ENCODE measurements at places on chromosomes 5 and 9.

- DNase-seq = no peak
These were observed 266.4 kb upstream of the FBXL7 start for GRCh38 chr5:15233566-15233965.

- no peak for DNase-seq
These were observed 24.2 kb downstream of the KCNMB1 start for GRCh38 chr5:170365011-170365410.

DNA sequence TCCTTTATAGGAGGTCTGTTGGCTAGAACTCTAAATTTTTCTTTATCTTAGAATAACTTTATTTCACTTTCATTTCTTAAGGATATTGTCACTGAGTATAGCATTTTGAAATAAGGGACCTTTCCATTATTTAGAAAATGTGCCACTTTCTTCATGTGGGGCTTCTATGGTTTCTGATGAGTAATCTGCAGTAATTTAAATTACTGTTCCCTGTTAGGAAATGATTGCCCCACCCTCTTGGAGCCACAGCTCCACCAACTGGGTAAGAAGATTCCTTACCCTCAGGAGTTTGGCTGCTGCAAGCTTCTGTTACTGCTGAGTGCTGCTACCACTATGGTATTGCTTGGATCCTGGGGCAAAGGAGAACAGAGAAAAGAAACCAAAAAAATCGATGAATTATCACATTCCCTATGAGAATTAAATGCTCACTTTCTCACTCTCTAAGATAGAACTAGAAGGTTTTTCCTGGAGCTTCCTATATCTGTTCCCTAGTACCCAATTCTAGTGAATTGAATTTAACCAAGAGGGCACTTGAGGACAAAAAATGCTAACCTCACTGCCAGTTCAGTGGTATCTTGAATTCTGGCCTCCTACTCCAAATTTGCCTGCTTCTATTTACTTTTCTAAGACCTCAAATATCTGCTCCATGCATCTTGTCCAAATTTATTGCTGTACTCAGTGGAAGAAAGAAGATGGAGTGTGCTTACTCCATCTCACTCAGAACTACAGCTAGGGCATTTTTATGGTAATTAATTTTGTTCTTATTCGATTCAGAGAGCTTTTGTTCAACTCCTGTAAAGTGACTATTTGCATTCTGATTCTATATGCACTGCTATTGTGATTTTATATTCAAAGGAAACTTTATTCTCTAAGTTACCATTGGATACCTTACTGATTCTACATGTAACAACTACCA lies 2111.3 kb downstream of the MAT2B start:
- DNase-seq = no peak

- no peak for DNase-seq
These were observed 152.5 kb upstream of the RAI14 start for GRCh38 chr5:34503379-34504253.

GRCh38 chr5:77390795-77391194 lies 101.3 kb downstream of the WDR41 start:
- DNase-seq = no peak
